ENCODE measurements at places on chromosomes 4 and X. TPM values are rescaled to one million over a fixed set of nuclear protein-coding genes. Genes with fewer than 3 reads are reported as not detected.

The CCDC160 gene
- total RNA-seq: not detected

The ZNF518B gene
- 16.2 TPM for total RNA-seq

The GRIA2 gene
- total RNA-seq: not detected

The BCORL1 gene
- total RNA-seq: 8.0 TPM

The F9 gene
- not detected for total RNA-seq

The TEX13C gene
- not detected for total RNA-seq

The XAGE1A gene
- not detected for total RNA-seq

The G3BP2 gene
- total RNA-seq: 323 TPM

The PNMA6A gene
- 0.20 TPM for total RNA-seq

The RNF150 gene
- not detected for total RNA-seq

The NUDT9 gene
- total RNA-seq: 9.7 TPM

The PPEF2 gene
- total RNA-seq: 0.15 TPM

The RTL3 gene
- not detected for total RNA-seq

The SPANXN5 gene
- total RNA-seq: not detected

The PPP1R2C gene
- total RNA-seq: not detected

The BANK1 gene
- 2.8 TPM for total RNA-seq

The MCF2 gene
- total RNA-seq: 1.1 TPM

The HS3ST1 gene
- total RNA-seq: not detected

The MED28 gene
- 40.8 TPM for total RNA-seq

The RAB33B gene
- total RNA-seq: 20.1 TPM

The GLRA3 gene
- total RNA-seq: not detected

The HSFX4 gene
- not detected for total RNA-seq

The ARMCX2 gene
- 0.55 TPM for total RNA-seq

The MAGEA4 gene
- not detected for total RNA-seq

The TRAPPC2 gene
- 35.8 TPM for total RNA-seq

The L1CAM gene
- 2.3 TPM for total RNA-seq

The ASB12 gene
- not detected for total RNA-seq

The LNX1 gene
- total RNA-seq: not detected

The PASD1 gene
- total RNA-seq: not detected

The SCML2 gene
- 0.22 TPM for total RNA-seq

The CLTRN gene
- 0.29 TPM for total RNA-seq

The ETDC gene
- not detected for total RNA-seq

The HTR2C gene
- not detected for total RNA-seq

The TBX22 gene
- total RNA-seq: not detected

The FREM3 gene
- 0.34 TPM for total RNA-seq

The FAM9B gene
- not detected for total RNA-seq

The BBS12 gene
- 1.6 TPM for total RNA-seq

The BMPR1B gene
- not detected for total RNA-seq

The POU3F4 gene
- not detected for total RNA-seq

The NXF2B gene
- total RNA-seq: not detected

The RBM46 gene
- not detected for total RNA-seq

The FIP1L1 gene
- total RNA-seq: 80.7 TPM

The LRIT3 gene
- total RNA-seq: 0.21 TPM

The UGT2A2 gene
- not detected for total RNA-seq

The ZNF732 gene
- total RNA-seq: not detected

The ARMCX6 gene
- total RNA-seq: 47.8 TPM

The PPBP gene
- 58.0 TPM for total RNA-seq

The P2RY10 gene
- total RNA-seq: 78.4 TPM

The CHRNA9 gene
- total RNA-seq: not detected

The TMEM35A gene
- not detected for total RNA-seq

The ARHGAP36 gene
- not detected for total RNA-seq

The MAP9 gene
- total RNA-seq: 29.7 TPM

The FRMD7 gene
- total RNA-seq: not detected

The CLGN gene
- total RNA-seq: not detected

The HSFX2 gene
- total RNA-seq: not detected

The ZNF185 gene
- 2.7 TPM for total RNA-seq

The TLR1 gene
- 16.6 TPM for total RNA-seq
